ENCODE measurements at places on chromosomes 12 and 14.

DNA sequence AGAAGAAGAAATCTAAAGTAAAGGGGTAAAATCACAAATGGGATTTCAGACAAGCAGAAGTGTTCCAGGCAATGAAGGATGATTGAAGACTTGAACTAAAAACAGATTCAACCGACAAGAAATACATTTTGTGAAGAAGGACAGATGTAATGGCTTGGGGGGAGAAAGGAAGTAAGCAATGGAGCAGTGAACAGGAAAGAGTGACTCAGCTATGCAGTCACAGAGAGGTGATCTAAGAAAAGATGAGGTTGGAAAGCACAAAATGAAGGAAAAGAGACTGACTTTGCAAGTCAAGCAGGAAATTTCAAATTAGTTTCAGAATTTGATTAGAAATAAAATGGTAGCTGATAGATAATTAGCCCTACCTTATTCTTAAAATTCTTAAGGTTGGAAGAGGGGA lies 66.5 kb downstream of the PUS7L start:
- no peak for DNase-seq

DNA sequence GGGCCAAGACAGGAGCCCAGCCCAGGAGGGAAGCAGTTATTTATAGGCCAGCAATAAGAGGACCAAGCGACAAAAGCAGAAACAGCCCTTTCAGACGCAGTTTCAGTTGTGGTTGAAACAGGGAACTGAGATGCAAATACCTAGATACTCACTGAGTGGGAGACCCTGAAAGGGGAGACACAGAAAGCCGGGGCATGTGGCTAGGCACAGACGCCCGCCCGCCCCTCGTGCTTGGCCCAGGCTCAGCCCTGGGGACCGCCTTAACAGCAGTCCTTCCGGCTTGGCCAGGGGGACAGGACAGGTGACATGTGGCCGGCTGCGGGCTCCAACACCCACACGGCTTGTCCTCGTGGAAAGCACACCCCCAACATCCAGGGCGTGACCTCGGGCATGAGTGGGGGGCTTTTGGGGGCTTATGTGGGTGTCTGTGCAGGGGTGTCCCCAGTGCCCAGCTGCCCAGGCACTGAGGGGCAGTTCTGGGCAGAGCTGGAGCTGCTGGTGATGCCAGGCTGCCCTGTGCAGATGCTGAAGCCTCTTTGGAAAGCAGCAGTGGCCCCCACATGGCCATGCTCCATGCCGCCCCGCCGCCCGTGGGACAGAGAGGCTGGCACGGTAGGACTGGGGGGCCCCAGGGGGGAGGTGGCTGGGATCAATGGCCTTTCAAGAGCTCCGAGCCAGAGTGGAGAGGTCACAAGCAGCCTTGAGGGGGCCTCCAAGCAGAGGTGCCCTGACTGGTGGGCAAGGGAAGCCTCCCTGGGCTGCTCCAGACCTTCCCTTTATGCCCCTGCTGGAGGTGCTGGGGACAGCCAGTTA lies 2.1 kb downstream of the PLD4 start:
- no peak for DNase-seq

- no peak for DNase-seq
Measured at GRCh38 chr12:91009319-91009950, 4.7 kb upstream of the EPYC start.

DNA sequence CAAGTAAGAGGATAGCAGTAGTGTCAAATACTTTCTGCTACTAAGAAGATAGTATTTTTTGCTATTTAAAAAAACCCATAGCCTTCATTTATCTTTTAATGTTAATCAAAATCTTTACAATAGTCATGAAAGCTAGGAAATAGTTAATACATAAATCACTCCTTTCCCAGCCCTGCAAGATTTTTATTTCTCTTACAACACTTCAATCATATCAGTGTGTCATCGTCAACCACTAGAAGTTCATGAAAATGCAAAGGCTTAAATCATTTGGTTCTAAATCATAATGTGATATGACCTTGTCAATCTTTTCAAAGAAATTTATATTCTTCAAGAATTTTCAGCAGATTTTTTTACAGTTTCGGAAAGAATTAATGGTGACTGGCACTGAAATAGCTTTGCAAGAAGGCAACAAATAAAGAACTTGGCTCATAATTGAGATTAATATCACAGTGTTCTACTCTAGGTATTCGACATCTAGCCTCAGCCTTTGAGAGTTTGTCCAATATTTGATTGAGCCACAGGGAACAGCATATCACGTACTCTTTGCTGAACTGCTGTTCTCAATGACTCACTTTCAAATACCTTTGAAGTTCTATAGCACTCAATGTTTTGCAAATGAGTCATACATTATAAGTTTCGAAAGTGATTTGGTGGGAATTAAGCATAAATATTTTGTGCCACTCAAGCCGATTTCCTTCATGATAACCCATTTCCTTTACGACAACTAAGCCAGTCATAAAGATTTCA lies 384.0 kb upstream of the FOXG1 start:
- no peak for DNase-seq

DNA sequence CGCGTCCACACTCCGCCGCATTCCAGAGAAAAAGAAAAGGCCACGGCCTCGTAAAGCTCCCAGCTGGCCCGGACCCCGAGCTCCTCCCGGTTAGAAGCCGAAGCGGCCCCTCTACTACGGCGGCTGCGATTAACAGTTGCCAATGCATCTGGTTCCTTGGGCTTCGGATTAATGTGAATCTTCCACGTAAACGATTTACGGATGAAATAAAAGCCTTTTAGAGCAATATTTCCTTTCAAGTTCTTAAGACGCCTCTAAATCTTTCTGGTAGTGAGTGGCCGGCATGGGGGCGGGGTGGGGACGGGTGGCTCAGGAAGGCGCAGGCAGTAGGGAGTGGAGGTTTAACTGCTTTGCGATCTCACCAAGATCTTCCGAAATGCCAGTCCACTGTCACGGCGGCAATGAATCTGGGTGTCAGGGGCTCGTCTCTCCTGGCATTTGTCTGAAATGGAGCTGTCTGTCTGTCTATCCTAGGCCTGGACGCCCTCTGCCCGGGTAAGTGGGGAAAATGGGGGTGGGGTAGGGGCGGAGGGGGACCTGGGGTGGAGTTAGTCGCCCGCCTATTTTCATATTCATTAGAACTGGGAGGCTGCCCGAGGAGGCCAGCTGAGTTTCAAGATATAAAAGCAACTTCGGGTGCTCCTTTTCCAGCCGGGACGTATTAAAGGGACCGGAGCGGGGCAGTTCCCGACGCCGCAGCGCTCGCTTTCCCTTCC lies 413 bp upstream of the ALX1 start:
- no peak for DNase-seq

DNA sequence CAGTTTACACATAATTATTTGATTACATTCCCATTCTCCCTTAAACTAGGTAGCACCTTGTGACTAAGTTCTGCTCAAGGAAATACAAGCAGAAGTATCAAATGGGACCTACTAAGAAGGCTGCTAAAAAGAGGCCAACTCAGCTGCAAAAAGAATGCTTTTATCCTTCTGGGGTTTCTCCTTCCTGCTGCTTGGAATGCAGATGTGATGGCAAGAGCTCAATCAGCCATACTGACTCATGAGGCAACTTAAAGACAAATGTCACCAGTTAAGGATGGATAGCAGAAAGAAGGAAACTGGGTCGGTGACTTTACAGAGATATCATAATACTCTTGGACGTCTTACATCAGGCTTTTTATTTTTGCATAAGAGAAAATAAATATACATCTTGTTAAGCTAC lies 38.0 kb upstream of the RAP1B start:
- DNase-seq, result no peak

- DNase-seq, result no peak
Measured at GRCh38 chr14:29738950-29739349, 188.7 kb downstream of the PRKD1 start.

GRCh38 chr14:36676236-36676635 lies 14.6 kb downstream of the PAX9 start:
- DNase-seq, result no peak

GRCh38 chr14:44898551-44898950 lies 63.2 kb downstream of the KLHL28 start:
- DNase-seq, result no peak

DNA sequence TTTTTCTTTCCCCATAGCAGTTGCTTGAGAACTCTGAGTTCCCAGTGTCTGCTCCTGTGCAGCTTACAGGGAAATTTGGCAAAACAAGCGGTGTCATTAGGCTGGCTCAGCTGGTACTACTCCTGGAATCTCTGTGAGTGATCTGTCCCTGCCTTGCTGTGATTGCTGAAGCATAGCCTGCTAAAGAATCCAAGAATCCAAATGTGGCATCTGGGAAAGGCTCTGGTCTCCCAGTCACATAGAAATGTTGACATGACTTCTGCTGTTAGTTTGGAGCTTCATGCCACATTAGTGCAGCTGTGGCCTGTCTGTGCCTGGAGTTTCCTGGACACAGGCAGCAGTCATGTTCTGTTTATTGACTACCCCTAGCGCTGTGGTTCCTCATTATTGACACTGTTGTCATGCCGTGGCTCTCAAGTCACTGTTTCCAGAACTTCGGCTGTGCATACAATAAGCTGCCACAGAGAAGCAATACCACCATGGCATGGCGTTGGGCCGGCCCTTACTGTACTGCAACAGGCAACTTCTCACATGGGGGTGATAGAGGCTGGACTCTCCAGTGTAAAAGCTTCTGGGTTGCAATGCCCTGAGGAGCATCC lies 166.8 kb downstream of the MYRFL start:
- DNase-seq, result no peak

DNA sequence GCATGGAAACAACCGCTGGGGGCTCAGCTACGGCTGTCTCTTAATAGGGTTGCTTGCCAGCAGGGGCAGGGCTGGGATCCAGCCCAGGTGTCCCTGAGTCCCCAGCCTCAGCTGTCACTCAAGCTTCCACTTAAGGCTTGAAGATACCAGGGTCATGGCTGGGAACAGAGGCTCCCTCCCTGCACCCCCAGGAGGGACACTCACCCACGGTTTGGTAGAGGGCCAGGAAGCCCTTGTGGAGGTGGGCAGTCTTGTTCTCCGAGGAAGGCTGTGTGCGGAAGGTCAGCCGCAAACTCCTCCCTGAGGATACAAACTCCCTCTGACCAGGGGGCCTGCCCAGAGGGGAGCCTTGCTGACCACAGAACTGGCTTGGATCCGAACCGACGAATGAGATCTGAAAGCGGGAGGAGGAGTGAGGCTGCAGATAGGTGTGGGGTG lies 7.3 kb downstream of the C1RL start:
- DNase-seq, result no peak

GRCh38 chr12:129886541-129886940 lies 17.3 kb downstream of the TMEM132D start:
- no peak for DNase-seq

DNA sequence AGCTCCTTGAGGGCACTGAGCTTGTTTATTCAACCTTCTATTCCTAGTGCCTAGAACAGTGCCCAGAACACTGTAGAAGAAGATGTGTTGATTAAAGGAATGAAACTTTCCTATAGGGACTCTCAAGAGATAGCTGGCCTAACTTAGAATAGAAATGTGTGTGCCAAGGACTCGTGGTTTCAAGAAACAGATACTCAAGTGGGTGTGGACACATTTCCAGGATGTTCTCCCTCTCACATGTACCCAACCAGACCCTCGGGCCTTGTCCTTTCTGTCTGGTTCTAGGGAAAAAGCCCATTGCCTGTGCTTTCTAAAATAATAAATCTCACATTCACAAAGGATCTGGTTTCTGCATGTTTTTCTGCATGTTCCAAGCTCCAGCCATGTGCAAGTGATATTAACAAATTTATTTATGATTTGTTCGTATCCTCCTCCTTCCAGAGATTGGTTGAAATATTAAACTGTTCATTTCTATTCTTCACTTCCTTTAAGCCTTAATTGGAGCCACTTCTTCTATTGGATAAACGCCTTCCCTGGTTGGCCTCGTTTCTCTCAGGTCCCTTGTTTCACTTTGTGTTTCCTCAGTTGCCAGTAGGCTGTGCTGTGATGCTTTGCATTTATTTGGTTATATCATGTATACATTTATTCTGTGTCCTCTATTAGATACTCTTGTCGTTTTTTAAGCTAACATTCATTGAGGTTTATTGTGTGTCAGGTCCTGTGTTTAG lies 89.8 kb downstream of the CRADD start:
- DNase-seq, result peak; percentile 79

- DNase-seq, result no peak
Measured at GRCh38 chr14:95228240-95228639, 70.9 kb upstream of the DICER1 start.

GRCh38 chr14:83433618-83434017 lies 1900.0 kb upstream of the SEL1L start:
- DNase-seq, result no peak

GRCh38 chr12:107779077-107779831 lies 4.8 kb downstream of the ASCL4 start:
- no peak for DNase-seq

GRCh38 chr14:82420871-82421270 lies 887.2 kb upstream of the SEL1L start:
- no peak for DNase-seq

DNA sequence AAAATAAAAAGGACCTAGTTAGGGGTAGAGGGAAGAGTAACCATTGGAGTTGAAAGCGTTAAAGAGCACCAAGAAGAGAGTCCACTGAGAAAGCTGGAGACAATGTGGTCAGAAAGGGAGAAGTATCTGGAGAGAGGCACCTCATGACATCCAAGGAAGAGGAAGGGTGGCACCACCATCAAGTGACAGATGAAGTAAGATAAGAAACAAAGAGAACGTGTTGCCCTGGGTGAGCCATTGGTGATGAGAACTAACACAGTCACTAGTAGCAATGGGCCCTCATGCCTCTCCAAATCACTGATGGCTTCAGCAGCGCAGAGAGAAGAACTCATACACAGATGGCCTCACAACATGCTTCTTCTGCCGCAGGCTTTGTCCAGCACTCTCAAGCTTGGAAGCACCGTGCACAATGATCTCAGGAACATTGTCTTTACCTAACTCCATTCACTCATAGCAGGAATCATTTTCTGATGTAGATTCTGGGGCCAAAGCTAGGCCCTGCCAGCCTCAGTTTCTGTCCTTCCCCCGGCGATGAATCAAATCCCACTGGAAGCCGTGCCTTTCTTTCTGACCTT lies 252.9 kb downstream of the DPF3 start:
- DNase-seq, result no peak

GRCh38 chr14:104596451-104596918 lies 8.1 kb downstream of the TMEM179 start:
- no peak for DNase-seq

GRCh38 chr12:95499772-95500171 lies 25.8 kb downstream of the METAP2 start:
- peak; percentile 62 for DNase-seq

- DNase-seq, result no peak
Measured at GRCh38 chr14:103858063-103858781, 10.8 kb upstream of the PPP1R13B start.

DNA sequence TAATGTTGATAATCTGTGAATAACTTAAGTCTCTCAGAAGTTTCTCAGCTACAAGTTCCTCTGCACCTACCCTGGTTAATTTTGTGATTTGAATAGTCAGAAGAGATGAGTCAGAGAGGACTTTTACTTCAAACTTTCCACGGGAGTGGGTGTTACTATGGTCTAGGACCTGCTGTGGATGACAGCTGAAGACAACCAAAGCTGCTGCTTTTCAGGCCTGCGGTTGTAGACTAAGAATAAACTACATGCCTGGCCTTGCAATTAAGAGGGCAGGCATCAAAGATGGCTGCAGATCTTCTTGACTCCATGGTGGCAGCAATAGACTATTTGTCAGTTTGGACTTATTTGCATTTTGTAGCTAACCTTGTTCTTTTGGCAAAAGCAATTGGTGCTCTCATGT lies 227.1 kb upstream of the KRR1 start:
- no peak for DNase-seq

All from hematopoietic multipotent progenitor cell treated with erythropoietin and hydrocortisone succinate and interleukin-3 and kit ligand, for 8 days (in vitro differentiated cells).